Immature natural killer cell (primary cell): ENCODE measurements at places on chromosomes 7 and 10. TPM values are rescaled to one million over a fixed set of nuclear protein-coding genes. Genes with fewer than 3 reads are reported as not detected.
A peak's percentile ranks its signal among the peaks of the same experiment; 100 is the strongest.

The SVOPL gene
- polyA plus RNA-seq: 0.74 TPM

The ITGA8 gene
- polyA plus RNA-seq: not detected

The PIK3CG gene
- 30.6 TPM for polyA plus RNA-seq

GRCh38 chr7:79923953-79924352, 210.7 kb upstream of the GNAI1 start:
- DNase-seq: no peak
- no peaks in the 10 kb centered on the region for H3K4me1 ChIP-seq
- H3K36me3 ChIP-seq: peaks cover 3% of the 10 kb centered on the region
- no peak overlapping the region for H3K27ac ChIP-seq
- H3K27me3 ChIP-seq: no peaks in the 10 kb centered on the region

- H3K27me3 ChIP-seq: no peaks in the 10 kb centered on the region
- DNase-seq: no peak
- H3K36me3 ChIP-seq: no peaks in the 10 kb centered on the region
- no peak overlapping the region for H3K27ac ChIP-seq
- H3K4me3 ChIP-seq: no peak overlapping the region
- H3K4me1 ChIP-seq: peaks cover 48% of the 10 kb centered on the region
These were observed 89.2 kb upstream of the JAZF1 start for GRCh38 chr7:28269700-28270361.

DNA sequence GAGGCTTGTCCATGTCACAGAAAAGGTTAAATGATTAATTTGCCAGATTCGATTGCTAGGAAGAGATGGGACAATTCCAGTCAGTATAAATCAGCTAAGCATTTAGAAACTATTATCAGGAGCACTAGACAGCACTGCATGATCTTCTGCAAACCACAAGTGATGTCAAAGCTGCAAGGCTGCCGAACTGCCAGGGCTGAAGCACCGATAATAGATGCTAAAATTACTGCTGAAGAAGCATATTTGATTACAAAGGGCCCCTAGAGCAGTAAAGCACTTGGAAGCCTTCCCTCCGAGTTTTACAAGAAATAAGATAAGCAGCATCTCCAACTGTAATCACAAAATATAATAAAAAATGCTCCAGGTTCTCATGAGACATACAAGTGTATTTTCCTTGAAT, 40.6 kb downstream of the RNLS start:
- H3K4me1 ChIP-seq: no peaks in the 10 kb centered on the region
- H3K27ac ChIP-seq: no peak overlapping the region
- no peaks in the 10 kb centered on the region for H3K36me3 ChIP-seq
- DNase-seq: no peak
- no peak overlapping the region for H3K4me3 ChIP-seq
- H3K27me3 ChIP-seq: no peaks in the 10 kb centered on the region

DNA sequence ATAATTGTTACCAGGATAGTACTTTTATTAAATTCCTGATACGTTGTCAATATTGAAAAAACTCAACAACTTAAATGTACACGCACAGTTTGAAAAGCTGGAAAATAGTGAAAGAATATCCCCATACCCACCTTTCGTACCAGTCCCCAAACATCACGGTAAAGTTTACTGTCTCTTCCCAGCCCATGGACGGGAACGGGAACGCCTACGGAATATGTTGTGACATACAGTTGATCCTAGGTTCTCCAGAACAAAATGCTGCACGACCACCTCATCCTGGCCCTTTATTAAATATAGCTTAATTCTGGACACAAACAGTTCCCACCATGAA, 527 bp upstream of the BCAP29 start:
- H3K27me3 ChIP-seq: peaks cover 4% of the 10 kb centered on the region
- H3K4me3 ChIP-seq: peak overlapping the region; percentile 91
- no peak for DNase-seq
- H3K36me3 ChIP-seq: no peaks in the 10 kb centered on the region
- peak overlapping the region; percentile 89 for H3K27ac ChIP-seq

DNA sequence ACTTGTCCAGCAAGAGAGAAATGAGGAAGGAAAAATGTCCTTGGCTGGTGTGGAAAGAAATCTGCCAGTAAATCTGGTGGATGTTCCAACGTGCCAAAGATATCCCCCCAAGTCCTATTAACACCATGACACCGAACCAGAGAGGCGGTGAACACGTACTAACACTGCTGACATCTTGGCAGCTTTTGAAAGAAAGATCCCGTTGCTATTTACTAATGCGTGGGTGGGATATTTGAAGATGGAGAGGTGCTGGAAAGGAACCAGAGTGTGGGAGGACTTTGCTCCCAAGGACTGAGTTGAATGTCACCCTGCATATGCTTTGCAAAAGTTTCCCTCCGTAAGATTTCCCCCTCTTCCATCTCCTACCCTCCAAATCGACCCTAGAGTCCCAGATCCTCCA, 7.9 kb downstream of the CCDC3 start:
- H3K36me3 ChIP-seq: no peaks in the 10 kb centered on the region
- no peak overlapping the region for H3K4me3 ChIP-seq

DNA sequence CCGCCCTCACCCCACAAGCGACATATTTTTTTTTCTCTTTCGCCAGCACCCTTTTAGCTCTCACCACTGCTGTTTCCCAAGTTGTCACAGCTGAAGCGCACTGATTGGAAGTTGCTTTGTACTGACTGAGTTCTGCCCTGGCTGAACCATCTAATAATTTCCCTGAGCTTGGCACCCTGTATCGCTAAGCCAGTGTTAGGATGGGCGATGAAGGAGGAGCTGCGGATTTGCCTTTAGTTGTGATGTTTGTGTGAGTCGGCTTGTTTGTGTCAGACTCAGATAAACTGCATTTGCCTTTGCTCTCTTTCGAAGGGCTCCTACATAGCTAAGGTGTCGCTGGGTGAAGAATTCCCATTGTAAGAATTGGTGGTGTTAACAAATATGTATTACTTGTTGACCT, 1.3 kb upstream of the ATXN7L1 start:
- H3K4me3 ChIP-seq: peak overlapping the region; percentile 89
- no peak for DNase-seq
- H3K4me1 ChIP-seq: peaks cover 48% of the 10 kb centered on the region

DNA sequence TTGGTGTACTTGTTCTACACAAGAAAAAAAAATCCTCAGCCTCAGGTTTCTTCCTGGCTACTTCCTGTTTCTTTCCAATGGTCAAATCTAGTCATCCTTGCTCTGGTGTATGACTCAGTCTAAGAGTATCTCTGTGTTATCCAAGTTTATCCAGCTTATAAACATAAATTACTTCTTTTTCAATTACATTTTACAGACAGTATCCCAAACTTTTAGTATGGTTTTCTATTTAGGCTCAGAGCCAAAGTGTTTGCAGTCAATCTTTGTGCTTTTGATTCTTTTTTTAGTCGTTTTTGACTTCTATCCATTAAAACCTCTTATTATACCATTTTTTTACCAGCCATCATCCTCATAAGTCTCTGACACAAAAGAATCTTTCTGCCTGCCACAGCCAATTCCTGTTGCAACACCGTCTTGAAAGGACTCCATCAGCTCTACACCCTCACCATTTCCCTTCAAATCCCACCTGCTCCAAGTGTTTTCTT, 294.6 kb downstream of the PTEN start:
- H3K27me3 ChIP-seq: peaks cover 1% of the 10 kb centered on the region
- peaks cover 22% of the 10 kb centered on the region for H3K4me1 ChIP-seq
- H3K4me3 ChIP-seq: no peak overlapping the region
- H3K36me3 ChIP-seq: peaks cover 5% of the 10 kb centered on the region
- H3K27ac ChIP-seq: no peak overlapping the region
- DNase-seq: no peak

- DNase-seq: no peak
- no peak overlapping the region for H3K4me3 ChIP-seq
- no peak overlapping the region for H3K27ac ChIP-seq
- no peaks in the 10 kb centered on the region for H3K36me3 ChIP-seq
- no peaks in the 10 kb centered on the region for H3K4me1 ChIP-seq
- H3K27me3 ChIP-seq: no peaks in the 10 kb centered on the region
These were observed 93.4 kb upstream of the OIT3 start for GRCh38 chr10:72800000-72800740.
